Stimulated activated CD4-positive, alpha-beta T cell treated with anti-CD3 and anti-CD28 coated beads, Interleukin-1b, Interleukin-23, amount 100 ng/mL, for 48 hours (primary cell): ENCODE measurements at places on chromosomes 2 and 18.

DNA sequence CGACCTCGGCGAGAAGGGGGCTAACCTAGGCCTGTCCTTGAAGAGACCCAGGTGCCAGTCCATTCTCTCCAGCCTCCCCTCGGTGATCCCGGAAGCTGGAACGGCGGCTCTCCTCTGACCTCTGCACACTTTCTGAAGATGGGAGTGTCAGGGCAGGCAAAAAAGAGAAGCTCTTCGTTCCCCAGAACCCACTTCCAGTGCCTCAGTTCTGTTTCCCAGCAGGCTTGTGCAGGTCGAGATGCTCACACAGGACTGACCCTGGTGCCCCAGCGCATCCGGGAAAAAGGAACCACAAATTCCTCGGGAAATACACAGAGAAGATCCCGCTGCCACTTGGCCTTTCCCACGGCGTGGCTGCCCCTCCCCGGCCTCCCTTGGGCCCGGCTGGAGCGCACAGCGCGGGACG, 681 bp upstream of the PTPN18 start:
- DNase-seq, result no peak

DNA sequence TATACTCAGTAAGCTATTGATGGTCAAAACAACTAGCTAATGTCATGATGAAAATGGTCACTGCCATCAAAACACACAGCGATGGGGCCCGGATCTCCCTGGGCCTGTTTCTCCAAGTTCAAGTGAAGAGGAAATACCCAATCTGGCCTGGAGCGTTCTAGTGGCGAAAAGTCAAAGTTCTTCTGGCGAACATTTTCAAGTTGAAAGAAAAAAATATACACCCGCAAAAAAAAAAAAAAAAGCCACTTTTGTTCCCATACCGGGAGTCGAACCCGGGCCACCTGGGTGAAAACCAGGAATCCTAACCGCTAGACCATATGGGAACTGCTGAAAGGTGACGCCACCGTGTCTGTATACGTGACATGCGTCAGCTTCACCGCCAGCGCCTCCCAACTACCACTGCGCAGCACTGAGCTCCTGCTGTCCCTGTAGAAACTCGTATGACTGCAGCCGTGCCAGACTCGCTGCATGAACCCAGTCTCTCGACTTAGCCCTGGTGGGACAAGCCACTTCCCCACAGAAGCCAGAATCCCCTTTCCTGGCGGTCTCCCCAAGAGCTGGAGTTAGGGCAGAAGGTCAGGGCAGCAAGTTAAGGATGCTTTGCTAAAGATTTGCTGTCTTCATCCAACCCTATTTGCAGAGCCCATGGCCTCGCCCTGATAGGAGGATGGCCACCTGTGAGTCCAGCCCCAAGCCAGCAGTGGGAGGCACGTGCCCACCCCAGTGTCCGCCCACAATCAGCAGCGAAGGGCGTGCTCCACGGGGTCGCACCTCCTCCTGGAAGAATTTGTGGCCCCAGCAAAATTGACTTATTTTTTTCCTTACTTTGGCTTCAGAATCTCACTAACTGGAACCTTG, 5.6 kb upstream of the IMP4 start:
- peak; percentile 74 for DNase-seq

GRCh38 chr2:129758784-129759471, 220.5 kb upstream of the RAB6C start:
- no peak for DNase-seq

DNA sequence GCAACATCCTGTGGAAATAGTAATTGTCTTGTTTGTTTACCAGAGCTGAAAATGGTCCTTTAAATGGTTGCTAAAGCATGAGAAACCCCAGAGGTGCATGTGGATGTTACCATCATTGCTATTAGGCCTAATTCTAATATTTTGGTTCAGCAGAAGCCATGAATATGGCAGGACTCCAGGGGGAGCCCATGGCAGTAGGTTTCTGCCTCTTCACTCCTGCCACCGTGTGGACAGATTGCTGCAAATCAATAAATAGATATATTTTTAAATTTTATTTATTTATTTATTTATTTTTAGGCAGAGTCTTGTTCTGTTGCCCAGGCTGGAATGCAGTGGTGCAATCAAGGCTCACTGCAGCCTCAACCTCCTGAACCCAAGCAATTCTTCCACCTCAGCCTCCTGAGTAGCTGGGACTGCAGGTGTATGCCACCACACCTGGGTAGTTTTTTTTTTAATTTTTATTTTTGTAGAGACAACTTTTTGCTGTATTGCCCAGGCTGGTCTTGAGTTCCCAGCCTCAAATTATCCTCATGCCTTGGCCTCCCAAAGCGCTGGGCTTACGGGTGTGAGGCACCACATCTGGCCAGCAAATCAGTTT, 54.9 kb upstream of the CAPN13 start:
- DNase-seq, result peak; percentile 32

GRCh38 chr18:5895876-5896740, 786 bp upstream of the TMEM200C start:
- no peak for DNase-seq
